ENCODE measurements at places on chromosomes 1 and 21. TPM values are rescaled to one million over a fixed set of nuclear protein-coding genes. Genes with fewer than 3 reads are reported as not detected.

GRCh38 chr1:3509721-3510120 lies 55.3 kb downstream of the ARHGEF16 start:
- H3K4me3 ChIP-seq: no peak overlapping the region
- no peaks in the 10 kb centered on the region for H3K27me3 ChIP-seq
- DNase-seq: no peak
- no peaks in the 10 kb centered on the region for H3K4me1 ChIP-seq

DNA sequence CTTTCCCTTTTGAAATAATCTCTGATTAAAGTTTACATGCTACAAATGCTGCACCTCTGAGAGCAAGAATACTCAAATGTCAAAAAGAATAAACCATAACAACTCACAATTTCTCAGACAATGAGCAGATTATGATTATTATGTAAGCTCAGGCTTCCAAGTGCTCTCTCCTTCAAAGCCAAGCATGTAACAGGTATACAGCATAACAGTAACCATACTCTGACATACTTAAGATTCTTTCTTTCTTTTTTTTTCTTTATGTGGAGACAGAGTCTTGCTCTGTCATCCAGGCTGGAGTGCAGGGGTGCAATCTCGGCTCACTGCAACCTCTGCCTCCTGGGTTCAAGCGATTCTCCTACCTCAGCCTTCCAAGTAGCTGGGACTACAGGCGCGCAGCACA lies 155.4 kb downstream of the EIF4G3 start:
- no peaks in the 10 kb centered on the region for H3K27me3 ChIP-seq
- H3K27ac ChIP-seq: no peak overlapping the region
- no peak overlapping the region for H3K4me3 ChIP-seq
- no peak for DNase-seq

GRCh38 chr1:44217809-44218410 lies 4.6 kb downstream of the DMAP1 start:
- no peak overlapping the region for H3K4me3 ChIP-seq
- H3K4me1 ChIP-seq: no peaks in the 10 kb centered on the region
- peak; percentile 79 for DNase-seq
- H3K27ac ChIP-seq: no peak overlapping the region

- no peaks in the 10 kb centered on the region for H3K27me3 ChIP-seq
- H3K4me3 ChIP-seq: no peak overlapping the region
- DNase-seq: no peak
- H3K27ac ChIP-seq: no peak overlapping the region
These were observed 411.1 kb downstream of the SETD4 start for GRCh38 chr21:35649186-35649585.

DNA sequence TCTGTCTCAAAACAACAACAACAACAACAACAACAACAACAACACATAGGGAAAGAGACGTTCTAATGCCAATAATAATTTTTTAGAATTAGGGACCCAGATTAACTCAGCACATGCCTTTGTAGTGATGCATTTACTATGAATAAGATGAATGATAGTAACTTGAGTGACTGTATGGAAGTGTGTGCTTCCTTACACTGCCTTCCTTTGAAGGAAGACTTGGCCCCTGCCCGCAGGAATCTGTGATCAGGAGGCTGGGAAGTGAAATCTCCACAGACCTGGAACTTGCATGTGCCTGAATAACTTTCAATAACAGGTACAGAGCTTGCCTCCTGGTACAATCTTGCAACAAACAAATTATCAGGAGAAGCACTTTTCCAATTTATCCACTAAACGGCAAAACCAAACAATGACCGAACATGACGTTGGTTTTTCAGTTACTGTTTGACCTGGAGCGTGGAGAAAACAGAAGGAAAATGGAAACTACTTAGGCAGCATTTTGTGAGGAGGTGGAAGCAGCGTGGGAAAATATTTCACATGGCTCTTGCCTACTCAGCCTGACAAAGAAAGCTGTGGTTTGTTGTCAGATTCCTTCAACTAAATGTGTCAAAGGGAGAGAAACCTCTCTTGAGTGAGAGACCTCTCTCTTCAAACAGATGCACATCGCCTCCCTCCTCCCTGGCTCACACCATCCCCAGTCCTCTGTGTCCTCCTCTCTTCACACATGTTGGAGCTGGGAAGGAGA lies 10.1 kb upstream of the ABCA4 start:
- H3K36me3 ChIP-seq: no peaks in the 10 kb centered on the region
- H3K27me3 ChIP-seq: no peaks in the 10 kb centered on the region
- no peak for DNase-seq
- no peaks in the 10 kb centered on the region for H3K4me1 ChIP-seq

DNA sequence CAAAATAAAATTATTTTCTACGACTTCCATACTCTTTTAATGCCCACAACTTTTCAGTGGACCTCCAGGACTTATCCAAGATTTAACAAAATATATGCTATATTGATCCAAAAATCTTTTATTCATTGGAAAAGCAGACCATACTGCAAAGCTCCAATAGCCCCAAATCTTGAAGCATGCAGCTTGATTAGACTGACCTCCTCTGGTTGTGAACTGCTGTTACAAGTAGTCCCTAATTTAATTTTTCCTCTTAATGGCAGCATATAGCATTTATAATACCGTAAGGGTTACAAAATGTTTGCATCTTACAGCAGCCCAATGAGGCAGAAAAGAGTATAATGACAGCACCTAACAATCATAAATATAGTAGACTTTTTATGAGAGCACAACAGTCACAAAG lies 49.8 kb downstream of the TPR start:
- H3K27me3 ChIP-seq: no peaks in the 10 kb centered on the region
- no peak overlapping the region for H3K27ac ChIP-seq
- DNase-seq: no peak
- no peaks in the 10 kb centered on the region for H3K4me1 ChIP-seq
- H3K36me3 ChIP-seq: peaks cover 5% of the 10 kb centered on the region

Gene COL6A1
- total RNA-seq: 458 TPM

Gene LAD1
- not detected for total RNA-seq

Gene EPHA2
- total RNA-seq: 25.2 TPM

Gene LRRC71
- total RNA-seq: 0.42 TPM

Gene CASQ1
- total RNA-seq: 4.4 TPM
